ENCODE measurements at places on chromosomes 11 and 22.

- DNase-seq = no peak
Observed at GRCh38 chr11:97955595-97955994, 1065.2 kb upstream of the CNTN5 start.

- no peak for DNase-seq
Observed at GRCh38 chr22:49566141-49566541, 261.5 kb downstream of the BRD1 start.

DNA sequence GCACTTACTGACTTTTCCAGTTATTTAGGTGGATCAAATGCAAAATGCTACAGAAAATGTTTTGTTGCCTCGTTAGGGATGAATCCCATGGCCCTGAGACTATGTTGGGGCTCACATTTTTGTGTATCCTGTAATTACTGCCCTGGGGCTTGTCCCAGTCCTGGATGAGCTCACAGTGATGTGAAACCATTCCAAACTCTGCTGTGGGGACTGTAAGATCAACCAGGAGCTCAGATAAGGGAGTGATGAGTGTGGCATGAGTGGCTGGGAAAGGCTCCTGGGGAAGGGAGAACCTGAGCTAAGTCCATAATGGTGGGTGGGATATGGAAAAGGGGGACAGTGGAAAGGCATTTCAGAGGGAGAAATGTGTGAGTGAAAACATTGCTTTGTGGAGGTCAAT, 54.0 kb downstream of the SLC5A1 start:
- DNase-seq = no peak

GRCh38 chr11:93727985-93728791, 13.1 kb downstream of the TAF1D start:
- no peak for DNase-seq

GRCh38 chr11:130827451-130828377, 88.6 kb downstream of the SNX19 start:
- DNase-seq = no peak

GRCh38 chr11:65446446-65447277, 24.1 kb downstream of the NEAT1 start:
- DNase-seq = no peak

- no peak for DNase-seq
Observed at GRCh38 chr11:83031127-83031526, 40.6 kb downstream of the RAB30 start.

DNA sequence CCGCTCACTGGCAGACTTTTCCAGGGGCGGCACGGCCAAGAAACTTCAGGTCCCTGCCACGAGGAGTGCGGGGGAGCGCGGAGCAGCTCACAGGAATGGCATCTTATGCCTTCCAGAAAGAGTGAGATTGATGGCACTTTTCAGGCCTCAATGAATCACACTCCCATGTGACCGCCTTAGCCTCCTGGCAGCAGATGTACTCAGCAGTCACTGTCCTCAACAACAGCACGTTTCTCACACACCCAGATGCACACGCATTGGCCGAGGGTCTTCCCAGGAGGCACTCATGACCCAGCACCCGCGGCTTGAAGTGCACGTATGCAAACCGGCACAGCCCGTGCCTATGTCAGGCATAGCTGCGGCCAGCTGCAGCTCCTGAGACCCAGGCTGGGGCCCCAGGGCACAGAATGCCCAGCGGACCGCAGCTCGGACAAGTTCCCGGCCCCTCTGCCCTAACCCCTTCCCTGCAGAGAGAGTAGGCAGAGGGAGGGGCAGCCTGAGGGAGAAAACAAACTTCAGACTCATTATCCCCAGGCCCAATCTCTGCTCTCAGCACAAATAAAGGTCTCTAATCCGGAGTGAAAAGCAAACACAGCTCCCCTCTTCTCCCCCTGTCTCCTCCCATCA, 48.3 kb downstream of the RPUSD4 start:
- no peak for DNase-seq

DNA sequence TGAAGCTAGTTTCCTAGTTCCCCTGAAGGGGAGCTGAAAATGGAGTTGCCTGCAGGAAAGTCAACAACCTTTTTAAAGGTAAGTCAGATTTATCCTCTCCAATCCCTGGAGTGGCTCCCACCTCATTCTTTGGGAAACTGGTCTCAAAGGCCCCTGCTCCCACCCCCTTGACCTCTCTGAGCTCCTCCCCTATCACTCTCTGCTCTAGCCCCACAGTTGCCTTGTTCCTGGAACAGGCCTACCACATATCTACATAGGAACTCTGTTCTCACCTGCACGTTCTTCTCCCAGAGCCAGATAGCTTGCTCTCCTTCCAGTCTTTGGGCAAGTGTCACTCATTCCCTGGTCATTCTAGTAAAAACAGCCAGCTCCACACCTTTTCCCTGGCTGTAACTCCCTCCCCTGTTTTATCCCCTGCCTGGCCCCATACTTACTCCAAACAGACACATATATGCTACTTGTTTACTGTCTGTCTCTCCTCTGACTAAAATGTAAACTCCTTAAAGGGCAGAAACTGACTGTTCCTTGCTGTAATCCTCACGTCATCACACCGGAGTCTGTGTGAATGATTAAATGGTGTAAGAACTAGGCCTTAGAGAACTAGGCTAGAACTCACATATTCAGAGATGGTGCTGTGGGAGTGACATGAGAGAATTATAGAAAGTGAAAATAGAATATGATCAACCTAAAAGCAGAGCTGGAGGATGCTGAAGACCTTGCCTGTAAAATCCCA, 53.3 kb downstream of the TCF20 start:
- DNase-seq = no peak

DNA sequence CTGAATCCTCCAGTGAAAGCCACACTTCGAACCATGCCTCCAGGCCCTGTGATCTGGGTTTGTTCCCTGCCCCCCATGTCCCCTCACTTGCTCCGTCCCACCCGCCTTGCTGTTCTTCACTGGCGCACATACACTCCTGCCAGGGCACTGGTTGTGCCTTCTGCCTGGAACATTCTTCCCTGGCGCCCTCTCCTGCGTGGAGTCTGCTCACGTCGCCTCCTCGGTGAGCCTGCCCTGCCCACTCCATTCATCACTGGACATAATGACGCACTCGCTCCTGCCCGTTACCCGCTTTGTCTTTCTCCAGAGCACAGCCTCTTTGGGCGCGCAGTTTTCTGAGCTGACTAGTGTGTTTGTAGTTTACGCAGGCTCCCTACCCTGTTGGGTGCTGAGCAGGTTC, 21.0 kb upstream of the MIEF1 start:
- DNase-seq = no peak

DNA sequence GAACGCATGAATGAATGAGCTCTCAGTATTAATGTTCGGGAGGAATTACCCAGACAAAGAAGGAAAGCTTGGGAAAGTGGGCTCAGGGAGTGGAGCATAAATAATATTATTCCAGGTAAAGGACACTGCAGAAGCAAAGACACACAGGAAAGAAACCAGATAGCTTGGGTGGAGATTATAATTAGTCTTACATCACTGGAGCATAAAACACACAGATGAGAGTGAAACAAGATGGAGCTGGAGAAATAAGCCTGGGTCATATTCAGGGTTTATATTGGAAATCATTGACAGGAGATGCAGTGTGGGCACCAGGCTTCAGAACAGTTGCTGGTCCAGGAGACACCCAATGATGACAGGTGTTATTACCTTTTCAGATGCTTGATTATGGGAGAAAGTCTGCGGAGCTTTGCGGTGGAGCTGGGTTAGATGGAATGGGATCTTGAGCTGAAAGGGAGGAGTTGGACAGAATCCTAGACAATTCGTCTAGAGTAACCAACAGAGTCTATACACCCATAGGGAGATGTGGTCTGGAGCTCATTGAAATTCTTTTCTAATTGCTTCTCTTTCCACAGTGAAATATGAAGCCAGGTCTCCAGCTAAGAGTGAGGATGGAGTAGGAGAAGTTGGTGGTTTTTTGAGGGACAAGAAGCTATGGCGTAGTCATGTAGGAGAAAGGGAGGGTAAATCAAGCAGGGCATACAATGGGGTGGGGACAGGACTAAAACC, 227.2 kb downstream of the FAM76B start:
- no peak for DNase-seq

DNA sequence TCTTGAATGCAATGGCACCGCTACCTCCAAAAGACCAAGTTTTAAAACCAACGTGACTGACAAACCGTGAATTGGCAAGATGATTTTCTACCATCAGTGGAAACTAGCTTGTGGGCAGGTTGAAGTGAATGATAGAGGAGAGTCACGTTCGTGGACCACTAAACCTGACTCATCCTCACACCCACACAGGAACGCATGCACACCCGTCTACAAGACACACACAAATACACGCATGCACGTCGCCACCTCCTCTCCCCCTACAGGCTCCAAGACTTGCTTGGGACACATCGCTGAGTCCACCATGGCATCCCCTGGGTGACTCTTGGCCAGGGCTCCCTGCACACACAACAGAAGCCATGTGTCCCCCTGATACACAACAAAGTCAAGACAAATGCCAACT, 14.4 kb downstream of the TMPRSS6 start:
- DNase-seq = no peak

- DNase-seq = no peak
Observed at GRCh38 chr22:47853750-47854149, 1091.3 kb downstream of the TBC1D22A start.

- no peak for DNase-seq
Observed at GRCh38 chr22:36765943-36766450, 9.9 kb downstream of the IFT27 start.

GRCh38 chr22:37098976-37099591, 10.4 kb downstream of the TMPRSS6 start:
- DNase-seq = no peak

DNA sequence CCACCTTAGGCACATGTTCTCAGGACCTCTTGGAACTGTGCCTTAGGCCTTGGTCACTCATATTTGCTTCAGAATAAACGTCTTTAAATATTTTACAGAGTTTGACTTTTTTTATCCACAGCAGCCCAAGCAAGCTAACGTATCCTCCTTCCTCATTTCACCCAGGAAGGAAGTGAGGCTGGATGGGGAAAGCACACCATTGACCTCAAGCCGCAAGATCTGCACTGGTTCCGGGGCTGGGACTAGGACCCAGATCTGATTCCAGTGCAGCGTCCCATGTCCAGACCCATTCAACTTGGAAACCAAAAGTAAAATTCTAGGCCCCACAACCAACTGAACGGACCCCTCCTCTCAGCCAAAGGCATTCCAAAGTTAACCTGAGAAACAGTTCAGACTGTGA, 2.4 kb upstream of the LGALS12 start:
- DNase-seq = no peak

GRCh38 chr22:45246060-45246985, 5.6 kb upstream of the KIAA0930 start:
- no peak for DNase-seq

DNA sequence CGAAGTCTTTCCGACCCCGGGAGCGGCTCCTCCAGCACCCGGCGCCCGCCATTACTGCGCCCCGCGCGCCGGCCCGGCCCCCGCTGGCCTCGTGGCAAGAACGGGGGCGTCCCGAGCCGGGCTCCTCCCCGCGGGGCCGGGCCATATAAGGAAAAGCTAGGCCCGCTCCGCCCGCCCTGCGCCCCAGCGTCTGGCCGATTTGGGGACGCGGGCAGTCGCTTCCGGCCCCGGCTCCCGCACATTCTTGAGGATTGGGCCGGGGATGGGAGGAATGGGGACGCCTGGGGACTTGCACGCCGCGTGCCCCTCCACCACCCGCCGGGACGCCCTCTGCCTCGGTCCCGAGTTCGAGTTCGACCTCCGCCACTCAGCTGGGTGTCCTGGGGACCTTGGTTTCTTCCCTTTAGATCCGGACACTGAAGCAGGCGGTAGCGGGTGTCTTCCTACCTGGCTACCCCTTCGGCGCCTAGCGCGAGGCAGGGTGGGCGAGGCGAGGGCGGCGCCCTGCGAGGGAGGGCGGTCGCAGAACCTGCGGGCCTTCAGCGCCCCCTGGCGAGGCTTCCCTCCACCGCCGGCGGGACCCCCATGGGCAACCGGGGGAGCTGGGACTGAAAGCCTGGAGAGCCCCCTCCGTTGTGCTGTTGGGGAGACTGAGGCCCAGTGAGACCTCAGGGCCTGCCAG, 3.8 kb downstream of the SMTN start:
- DNase-seq = peak; percentile 84

DNA sequence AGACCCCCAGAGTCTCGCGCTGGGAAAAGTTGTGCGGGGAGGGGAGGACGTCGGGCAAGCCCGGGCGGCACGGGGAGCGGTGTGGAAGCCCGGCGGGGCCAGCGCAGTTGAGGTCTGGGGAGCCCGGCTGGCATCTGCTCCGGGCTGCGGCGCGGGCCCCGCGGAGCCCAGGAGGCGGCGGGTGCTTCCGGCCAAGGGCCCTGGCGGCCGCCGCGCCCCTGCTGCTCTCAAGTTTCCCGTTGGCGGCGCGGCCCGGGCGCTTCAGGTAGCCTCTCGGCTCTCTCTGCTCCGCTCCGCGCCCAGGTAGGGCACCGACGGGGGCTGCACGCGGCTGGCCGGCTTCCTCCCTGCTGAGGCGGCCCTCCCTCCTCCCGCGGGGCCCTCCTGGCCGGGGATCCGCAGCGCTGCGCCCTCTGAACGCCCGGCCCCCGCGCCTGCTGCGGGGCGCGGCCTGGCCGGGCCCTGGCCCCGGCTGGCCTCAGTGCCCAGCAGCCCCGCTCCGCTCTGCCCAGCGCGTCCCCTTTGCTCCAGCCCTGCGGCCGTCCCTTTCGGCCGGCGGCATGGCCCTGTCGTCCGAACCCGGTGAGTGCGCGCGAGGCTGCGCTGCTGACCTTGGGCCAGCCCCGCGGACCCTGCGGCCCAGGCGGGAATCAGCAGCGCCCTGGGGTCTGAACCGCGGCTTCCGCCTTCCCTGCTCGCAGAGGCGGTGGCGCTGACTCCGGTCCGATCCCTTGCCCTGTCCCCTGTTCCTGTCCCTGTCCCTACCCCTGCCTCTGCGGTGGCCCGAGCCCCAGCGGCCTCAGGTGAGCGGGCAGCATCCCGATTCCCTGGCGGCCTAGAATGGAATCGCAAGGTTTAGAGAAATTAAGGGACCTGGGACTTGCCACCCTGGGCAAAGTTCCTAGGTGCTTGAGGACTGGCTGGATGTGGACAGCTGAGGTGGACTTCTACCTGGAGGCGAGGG, 4.3 kb upstream of the AMPD3 start:
- DNase-seq = peak; percentile 56

DNA sequence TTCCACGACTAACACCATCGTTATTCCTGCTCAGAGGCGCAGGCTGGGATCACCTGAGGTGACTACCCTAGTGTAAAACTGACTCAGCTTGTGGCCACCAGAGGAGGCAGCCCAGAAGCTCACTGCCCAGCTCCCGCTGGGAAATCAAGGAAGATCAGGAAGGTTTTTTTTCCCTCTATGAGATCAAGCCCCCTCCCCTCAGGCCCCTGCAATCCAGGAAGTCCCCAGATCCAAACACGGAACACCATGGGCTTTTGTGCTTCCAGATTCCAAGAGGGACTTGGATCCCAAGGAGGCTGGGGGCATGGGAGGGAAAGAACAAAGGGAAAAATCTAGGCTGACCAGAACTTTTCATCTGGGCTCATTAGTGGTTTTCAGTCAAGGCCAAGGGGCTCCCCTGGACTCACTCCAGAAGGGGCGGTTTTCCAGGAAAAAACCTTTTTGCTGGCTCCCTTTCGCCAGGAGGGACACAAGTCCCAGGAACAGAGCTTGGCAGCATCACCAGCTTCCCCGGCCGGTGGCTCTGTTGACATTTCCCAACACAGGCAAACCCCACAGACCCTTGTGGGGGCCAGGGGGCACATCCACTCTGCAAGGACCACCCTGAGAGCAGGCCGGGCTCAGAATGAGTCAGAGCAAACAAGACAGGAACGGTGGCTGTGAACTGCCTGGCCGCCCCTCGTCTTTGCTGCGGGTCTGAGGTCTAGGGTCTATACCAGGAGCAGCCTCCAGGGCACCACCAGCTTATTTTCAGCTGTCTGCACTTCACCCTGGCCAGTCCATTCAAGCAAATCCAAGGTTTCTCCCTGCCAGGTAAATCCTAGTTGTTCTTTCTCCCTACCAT, 36.8 kb downstream of the MYH9 start:
- no peak for DNase-seq

Data from stimulated activated naive CD4-positive, alpha-beta T cell (primary cell).